ENCODE measurements at places on chromosomes 1 and 21.
A peak's percentile ranks its signal among the peaks of the same experiment; 100 is the strongest.

GRCh38 chr1:226302731-226303130, 6.2 kb downstream of the LIN9 start:
- DNase-seq: no peak

GRCh38 chr1:211013346-211014240, 120.4 kb downstream of the KCNH1 start:
- DNase-seq: peak; percentile 9

- no peak for DNase-seq
Measured at GRCh38 chr1:19087737-19088594, 122.1 kb downstream of the UBR4 start.

DNA sequence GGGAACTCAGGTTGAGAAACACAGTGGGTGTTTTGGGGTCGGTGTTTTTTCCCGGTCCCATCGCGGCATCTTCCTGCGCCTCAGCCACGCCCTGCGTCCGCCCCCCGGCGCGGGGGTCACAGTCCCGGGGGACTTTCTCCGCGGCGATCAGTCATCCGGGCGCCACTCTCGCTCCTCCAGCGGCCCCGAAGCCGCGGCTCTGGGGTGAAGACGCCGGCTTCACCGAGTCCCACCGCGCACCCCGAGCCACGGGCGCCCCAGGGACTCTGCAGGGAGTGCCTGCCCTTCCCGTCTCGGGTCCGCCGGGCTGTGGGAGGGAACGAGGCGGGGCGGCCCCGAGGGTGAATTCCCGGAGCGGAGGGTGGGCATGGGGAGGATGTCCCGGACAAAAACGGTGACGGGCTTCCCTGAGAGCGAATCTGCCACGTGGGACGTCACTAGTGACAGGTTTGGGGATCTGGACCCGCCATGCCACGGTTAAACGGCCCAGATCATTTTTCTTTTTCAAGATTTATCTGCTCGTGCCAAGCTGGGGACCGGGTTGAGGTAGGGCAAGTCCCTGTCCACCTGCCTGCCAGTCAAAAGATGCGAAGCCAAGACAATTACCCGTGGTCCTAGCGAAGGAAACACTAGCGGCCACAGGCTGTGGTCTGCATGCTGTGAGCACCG, 717 bp upstream of the BATF3 start:
- DNase-seq: peak; percentile 48

DNA sequence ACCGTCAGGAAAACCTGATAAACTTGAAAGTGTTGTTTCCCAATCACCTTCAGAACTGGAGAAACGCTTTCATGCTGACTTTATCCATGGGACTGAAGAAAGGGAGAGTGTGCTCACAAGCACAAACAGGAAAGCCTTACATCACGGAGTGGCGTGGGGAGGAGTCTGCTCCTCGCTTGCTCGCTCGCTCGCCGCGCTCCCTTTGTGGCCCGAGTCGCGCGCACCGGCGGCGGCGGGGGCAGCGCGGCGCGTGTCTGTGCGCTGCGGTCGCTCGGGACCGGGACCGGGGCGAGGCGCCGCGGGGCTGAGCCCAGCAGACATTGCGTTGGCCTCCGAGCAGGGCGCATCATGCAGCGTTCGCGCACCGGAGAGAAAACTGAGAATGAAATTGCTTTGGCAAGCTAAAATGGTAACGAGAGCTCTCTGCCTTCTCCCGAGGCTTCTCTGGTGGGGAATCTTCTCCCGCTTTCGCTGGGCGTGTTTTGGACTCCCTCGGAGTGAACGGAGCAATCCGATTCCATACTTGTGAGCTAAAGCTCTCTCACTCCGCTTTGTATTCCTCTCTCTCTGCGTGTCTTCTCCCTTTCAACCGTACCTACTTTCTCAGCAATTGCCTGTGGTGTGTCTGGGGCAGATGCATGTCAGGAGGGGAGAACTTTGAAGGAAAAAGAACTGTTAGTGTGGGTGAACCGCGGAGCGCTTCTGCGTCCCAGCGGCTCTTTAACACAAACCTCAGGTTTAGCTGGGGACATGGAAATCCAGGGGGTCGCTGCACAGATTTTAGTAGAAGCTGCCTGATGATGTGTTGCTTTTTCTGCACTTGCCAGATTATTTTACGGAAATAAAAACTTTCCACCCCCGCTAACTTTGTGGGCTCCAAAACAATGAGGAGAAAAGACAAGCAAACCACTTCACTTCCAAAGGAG, at the start of gene RGL1:
TSS of gene RGL1 (plus strand) at position 205 of the 926 bp plus-strand sequence. CDS start at position 383, 178 bp downstream.
- DNase-seq: peak; percentile 77

DNA sequence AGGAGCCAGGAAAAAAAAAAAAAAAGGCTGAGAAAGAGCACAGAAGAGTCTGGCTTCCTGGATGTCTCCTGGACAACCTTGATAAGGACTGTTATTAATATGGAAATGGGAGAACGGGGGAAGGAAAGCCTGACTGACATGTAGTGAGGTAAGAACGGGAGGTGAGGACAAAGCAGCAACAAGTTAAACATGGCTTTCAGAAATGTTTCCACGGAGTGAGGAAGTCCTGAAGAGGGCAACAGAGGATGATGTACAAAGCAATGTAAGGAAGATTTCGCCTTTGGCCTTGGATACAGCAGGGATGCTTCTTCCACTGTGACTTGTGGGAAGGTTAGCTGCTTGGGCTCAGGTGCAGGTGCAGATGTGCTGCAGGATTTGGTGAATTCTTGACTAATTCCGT, 11.9 kb upstream of the NIBAN1 start:
- DNase-seq: peak; percentile 44

- DNase-seq: peak; percentile 85
Measured at GRCh38 chr1:235708390-235708962, 58.9 kb upstream of the GNG4 start.

GRCh38 chr1:92698932-92699331, 86.0 kb downstream of the EVI5 start:
- DNase-seq: no peak

- DNase-seq: peak; percentile 64
Measured at GRCh38 chr1:156356875-156357534, 12.0 kb upstream of the RHBG start.

- DNase-seq: peak; percentile 60
Measured at GRCh38 chr1:32448773-32449456, 16.0 kb upstream of the ZBTB8B start.

- DNase-seq: no peak
Measured at GRCh38 chr1:25985670-25986069, 12.2 kb downstream of the PAFAH2 start.

DNA sequence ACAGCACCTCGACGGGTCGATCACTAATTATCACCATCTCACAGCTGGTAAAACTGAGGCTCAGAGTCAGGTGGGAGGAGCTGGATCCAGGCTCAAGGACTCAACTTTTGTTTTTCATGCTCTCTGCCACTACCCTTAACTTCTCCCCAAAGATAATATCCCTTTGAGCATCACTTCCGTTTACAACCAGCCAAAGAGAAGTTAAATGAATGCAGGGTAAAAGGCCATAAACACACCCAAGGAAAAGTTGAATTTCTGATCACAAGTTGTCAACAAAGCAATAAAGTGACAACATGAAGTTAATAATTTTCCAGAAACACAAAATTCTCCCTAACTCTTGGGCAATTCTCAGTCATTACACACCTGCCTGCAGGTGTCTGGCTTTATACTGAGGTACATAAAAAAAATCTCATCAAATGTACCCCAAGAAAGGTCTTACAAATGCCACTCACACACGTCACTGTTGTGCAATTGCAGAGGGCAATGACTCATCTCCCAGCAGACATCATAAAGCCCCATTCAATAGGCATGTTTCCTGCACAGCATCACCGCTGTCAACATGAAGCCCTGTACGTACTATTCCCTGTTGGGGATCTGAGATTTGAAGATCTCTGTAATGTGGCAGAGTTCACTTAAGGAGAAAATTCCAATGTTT, 3.4 kb downstream of the OR2T11 start:
- peak; percentile 15 for DNase-seq

GRCh38 chr1:113125517-113125916, 52.5 kb downstream of the LRIG2 start:
- DNase-seq: no peak

DNA sequence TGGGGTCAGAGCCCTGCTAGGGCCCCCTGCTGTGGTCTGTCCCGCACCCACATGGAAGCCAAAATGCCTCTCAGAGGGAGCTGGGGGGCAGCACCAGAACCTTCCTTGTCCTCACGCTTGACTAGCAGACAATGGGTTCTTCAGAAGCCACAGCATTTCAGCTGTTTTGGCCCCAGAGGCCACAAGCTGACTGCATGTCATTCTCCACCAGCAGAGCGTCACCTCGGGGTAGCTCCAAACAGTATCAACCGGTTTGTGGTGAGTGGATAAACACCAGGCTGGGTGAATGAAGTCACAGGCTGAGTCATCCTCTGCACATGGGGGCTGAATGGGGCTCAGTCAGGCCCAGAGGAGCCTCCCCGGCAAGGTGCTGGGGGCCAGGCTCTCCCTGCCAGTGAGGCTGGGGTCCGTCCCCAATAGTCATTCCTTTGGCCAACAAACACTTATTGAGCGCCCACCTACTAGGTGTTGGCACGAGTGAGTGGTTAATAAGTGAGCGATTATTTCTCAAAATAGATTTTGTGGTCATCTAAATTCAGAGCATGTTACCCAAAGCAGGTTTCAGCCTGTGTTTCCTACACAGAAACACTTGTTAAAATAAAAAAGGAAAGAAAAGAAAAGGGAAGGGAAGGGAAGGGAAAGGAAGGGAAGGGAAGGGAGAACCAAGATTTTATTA, 9.1 kb downstream of the OLIG1 start:
- DNase-seq: peak; percentile 79

DNA sequence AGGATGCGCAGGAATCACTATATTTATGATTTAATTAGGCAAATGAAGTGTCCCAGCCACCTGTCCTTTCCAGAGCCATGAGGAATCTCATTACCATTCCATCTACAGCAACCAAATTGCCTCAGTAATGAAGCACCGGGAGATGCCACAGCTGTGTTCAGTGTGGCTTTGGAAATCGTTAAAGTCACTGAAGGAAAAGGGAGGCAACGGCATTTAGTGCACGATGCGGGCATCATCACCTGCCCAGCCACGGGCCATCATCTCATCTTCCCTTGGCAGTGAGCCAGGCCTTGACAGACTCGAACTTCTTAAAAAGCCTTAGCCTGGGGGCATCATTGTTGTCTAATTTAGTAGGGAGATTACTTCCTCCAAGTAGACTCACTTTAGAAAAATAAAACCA, 67.8 kb downstream of the CNIH3 start:
- DNase-seq: no peak

GRCh38 chr1:21067551-21068227, 109.0 kb downstream of the EIF4G3 start:
- DNase-seq: no peak

- DNase-seq: peak; percentile 92
Measured at GRCh38 chr1:225809842-225810578, at the start of gene EPHX1. TSS of gene EPHX1 (plus strand) at chr1:225810124. CDS start at chr1:225828730, 18,606 bp downstream.

DNA sequence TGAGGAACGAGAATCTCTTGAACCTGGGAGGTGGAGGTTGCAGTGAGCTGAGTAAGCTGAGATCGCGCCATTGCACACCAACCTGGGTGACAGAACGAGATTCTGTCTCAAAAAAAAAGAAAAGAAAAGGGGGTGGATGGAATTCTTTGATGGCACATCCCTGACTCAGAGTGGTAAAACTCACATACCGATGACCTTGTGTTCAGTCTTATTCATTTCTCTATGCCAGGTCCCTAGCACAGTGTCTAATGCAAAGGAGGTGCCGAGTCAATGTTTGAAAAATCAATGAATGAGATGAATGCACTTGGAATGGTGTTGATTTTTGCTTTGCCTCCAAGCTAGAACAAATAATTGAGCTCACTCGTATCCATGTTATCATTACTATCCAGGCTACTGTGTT, 18.5 kb upstream of the FAM20B start:
- DNase-seq: peak; percentile 56

GRCh38 chr1:116496898-116497297, 73.9 kb downstream of the CD58 start:
- DNase-seq: no peak

DNA sequence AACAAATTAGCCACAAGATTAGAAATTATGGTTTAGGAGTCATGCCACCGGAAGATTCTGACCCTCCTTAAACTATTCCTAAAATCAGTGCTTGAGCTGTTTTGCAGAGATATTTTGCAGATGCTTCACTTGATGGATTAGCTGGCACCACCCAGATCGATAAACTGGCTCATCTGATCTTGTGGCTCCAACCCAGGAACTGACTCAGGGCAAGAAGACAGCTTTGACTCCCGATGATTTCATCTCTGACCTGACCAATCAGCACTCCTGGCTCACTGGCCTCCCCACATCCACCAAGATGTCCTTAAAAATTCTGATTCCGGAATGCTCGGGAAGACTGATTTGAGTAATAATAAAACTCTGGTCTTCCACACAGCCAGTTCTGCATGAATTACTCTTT, 221.6 kb downstream of the RHOU start:
- DNase-seq: peak; percentile 14

DNA sequence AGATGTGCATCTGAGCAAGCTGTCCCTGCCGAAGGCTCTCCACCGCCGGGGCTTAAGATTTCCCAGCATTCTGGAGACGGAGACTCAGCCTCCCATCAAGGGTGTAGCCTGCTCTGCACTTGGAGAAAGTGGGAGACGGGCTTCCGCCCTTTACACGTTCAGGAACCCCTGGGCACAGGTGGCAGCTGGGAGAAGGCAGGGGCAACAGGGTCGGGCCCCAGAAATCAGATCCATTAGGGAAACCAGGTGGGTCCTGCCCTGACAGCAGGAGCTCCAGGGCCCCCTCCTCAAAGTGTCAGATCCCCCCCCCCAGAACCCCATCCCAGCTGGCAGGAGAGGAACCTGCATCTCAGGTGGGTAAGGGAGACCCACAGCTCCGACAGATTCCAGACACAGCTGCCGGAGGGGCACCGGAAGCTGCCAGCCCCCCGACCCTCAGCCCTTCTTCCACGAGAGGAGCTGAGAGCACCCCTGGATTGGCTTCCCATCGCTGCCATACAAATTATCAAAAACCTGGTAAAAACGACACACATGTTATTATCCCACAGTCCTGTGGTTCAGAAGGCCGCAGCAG, 236.6 kb downstream of the NPHP4 start:
- no peak for DNase-seq

- peak; percentile 53 for DNase-seq
Measured at GRCh38 chr1:15430787-15431570, 7.3 kb upstream of the CTRC start.

- peak; percentile 0 for DNase-seq
Measured at GRCh38 chr1:57307392-57308170, 116.3 kb downstream of the DAB1 start.
